Activated CD4-positive, alpha-beta T cell treated with anti-CD3 and anti-CD28 coated beads for 36 hours (primary cell): ENCODE measurements at places on chromosomes 3 and 15. TPM values are rescaled to one million over a fixed set of nuclear protein-coding genes. Genes with fewer than 3 reads are reported as not detected.

SPINK8 gene
- total RNA-seq: not detected

- no peak for DNase-seq
Measured at GRCh38 chr3:72953325-72953956, 43.2 kb upstream of the PPP4R2 start.

MASP1 gene
- not detected for total RNA-seq

EFHB gene
- total RNA-seq: 0.79 TPM

DNA sequence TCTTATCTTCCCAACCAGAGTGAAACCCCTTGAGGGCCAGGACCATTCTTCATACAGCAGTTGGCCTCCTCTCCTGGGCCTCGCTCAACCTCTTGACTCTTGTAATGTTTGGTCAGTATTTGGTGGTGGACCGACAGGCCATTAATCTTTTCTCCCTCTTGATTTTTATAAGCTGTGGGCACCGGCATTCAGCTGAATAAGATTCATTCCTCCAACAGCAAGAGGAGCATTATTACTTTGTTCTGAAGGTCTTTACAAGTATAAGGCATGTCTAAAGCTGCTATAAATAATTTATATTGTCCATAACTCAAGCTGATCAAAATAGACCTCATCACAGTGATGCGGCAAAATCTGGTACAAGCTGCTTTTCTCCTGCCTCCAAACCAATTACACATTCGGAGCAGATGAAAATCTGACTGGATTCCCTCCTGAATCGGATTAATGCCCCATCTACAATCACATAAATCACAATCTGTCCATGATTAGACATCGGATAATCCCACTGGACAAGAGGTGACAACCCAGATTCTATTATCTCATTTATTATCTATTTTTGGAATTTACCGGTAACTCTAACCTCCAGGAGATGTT, 8.4 kb upstream of the ISL2 start:
- no peak for DNase-seq

DNA sequence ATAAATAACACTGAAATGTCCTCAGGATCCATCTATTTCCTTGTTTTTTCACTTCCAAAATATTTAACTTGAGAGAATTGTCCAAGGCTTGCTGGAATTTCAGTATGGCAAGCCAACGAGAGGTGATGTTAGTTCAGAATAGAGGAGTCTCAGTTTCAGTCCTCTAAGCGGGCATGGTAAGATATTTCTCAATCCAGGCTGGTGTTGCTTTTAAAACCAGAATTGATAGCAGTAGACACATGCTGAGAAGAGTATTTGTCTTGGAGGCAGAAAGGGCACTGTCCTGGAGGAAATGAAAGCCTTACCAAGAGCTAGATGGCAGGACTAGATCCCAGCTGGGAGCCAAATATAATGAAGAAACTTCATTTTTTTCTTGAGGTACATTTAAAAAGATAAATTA, 23.1 kb downstream of the PHLDB2 start:
- no peak for DNase-seq

NKTR gene
- total RNA-seq: 50.8 TPM

- DNase-seq: no peak
Measured at GRCh38 chr3:187507266-187507665, 139.1 kb downstream of the RTP4 start.

DNA sequence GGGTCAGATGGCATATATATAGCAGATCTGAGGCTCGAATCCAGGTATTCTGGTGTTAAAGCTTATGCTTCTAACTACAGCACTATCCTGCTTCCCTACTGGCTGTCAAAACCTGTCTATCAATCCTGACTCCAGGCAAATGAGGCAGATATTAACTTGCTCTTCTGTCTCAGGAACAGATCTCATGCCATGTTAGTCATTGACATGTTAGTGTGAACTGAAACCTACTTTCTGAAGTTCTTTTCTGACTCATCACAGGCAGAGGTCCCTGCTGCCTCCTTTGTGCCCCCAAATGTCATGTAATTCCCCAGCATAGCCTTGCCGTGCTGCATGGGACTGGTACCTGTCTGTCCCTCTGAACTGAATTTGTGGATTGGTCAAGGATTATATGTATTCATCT, 125.0 kb upstream of the SMAD3 start:
- peak; percentile 42 for DNase-seq
